ENCODE measurements at places on chromosomes 16 and 17.

DNA sequence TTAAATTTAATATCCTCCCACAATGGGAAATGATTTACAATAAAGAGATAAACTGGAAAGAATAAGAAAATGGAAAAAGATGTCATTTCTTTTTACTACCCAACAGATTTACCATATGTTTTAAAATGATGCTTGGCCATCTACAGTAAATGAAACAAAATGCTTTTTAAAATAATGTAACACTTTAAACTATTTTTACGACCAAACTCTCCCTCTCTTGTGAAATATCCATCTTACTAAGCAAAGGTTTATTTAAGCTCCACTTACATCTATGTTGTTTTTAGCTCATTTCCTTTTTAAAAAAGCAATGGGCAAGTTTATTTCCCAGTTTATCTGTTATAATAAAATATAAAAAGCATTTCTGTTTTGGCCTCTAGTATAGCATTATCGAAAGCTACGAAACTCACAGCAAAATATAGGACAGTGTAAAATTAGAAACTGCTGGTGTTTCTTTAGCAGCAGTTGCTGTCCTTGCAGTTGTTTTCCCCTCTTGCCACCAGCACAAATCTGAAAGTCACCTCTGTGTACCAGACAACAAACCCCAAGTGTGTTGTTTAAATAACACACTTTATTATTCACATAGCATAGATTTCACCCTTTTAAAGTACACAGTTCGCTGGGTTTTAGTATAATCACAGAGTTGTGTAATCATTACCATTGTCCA lies 195.1 kb downstream of the CDRT15L2 start:
- DNase-seq: no peak

- no peak for DNase-seq
Measured at GRCh38 chr17:51046046-51046445, 74.6 kb downstream of the SPAG9 start.

DNA sequence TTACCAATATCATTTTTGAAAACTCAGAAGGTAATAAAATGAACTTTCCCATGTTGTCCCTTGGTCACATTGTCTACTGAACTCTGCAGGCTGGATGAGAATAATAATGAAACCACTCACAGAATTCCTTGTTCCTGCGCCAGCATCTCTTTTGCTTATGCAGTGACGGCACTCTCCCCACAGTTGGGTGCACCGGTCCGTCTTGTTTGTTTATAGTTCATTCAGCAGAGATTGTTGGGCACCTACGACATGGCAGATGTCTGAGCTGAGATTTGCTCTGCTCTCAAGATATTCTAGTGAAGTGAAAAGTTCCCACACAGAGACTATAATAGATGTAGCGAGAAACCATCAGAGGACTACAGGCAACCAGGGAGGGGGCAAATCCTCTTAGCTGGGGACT lies 375.7 kb upstream of the CDH11 start:
- DNase-seq: no peak

GRCh38 chr17:27329146-27329805 lies 35.4 kb downstream of the WSB1 start:
- DNase-seq: no peak

DNA sequence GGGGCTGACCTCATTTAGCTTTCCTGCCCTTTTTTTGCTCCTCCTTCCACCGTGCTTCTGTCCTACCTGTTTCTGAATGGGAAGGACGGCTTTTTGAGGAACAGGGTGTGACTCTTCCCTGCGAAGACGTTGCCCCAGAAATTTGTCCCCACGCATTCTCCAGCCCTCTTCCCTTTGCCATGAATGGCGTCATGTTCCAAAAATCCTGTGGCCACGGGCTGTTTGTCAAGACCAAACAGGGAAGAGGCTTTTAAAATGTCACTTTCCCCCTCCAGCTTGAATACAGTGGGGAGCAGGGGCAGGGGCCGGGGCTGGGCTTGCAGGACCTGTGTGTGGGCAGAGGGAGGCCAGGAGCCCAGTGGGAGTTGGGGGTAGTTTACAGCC lies 13.9 kb downstream of the MPRIP start:
- DNase-seq: no peak

- no peak for DNase-seq
Measured at GRCh38 chr17:7775051-7775450, 57.5 kb downstream of the DNAH2 start.

GRCh38 chr17:55068862-55069811 lies 100.6 kb downstream of the STXBP4 start:
- DNase-seq: no peak

GRCh38 chr16:26505496-26505895 lies 561.2 kb upstream of the C16orf82 start:
- DNase-seq: no peak

GRCh38 chr16:88749358-88749757 lies 35.7 kb downstream of the PIEZO1 start:
- no peak for DNase-seq

DNA sequence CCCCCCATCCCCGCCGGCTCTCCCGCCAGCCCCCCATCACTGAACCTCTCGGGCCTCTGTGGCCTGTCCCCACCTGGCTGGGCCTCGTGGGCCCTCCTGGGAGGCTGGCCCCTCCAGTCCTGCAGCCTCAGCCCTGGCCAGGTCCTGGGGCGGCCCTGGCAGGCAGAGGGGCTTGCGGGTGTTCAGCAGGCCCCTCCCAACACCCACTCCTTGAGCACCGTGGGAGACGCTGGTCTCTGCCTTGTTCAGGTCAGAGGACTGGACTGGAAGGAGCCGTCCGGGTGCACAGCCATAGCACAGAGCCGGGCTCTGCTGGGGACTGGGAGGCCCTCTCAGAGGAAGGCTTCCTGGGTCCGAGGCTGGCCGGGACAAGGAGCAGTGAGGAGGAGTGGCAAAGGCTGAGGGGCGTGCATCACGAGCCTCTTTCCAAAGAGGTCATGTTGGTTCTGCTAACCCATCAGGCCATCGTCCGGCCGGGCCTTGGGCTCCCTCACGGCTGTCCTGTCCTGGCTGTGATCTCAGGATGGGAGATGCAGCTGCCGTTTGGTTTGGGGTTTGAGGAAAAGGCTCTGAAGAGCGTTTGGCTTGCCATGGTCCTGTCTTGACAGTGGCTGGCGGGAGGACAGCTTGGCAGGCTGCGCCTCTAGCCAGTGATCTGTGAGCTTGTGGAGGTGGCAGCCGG lies 6.3 kb upstream of the PABPN1L start:
- no peak for DNase-seq

- peak; percentile 83 for DNase-seq
Measured at GRCh38 chr17:61809816-61810392, 53.4 kb downstream of the BRIP1 start.

DNA sequence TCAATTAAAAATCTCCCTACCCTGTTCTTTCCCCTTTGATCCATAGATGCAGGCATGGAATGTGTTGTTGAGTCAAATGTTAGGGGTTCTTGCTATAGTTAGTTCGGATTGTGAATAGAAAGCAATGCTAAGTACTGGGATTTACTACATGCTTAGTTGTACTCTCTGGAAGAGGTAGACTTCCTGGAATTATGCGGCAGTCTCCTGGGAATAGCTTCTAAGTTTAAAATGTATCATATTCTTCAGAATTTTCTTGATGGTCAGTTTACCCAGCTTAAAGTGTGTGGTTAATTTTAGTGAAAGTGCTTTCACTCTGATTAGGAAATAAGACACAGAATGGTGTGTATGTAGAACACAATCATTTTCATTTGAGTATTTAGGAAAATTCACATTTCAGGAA lies 3.5 kb downstream of the CLTC start:
- DNase-seq: no peak

DNA sequence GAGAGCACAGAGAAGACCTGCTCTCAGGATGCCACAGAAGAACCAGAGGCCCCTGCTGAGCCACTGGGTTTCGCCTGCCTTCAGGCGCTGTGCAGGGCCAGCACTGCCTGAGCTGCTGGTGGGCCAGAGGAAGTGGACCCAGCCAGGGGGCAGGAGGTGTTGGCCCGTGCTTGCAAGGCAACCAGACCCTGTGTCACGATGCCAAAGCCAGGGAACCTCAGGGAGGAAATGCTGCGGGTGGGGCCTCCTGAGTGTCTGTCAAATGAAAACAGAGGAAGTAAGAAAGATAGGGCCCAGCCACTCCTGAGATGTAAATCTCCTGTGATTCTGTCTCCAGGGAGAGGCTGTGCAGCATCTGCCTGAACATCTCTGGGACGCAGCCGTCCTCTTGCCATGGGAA lies 58.1 kb upstream of the ADORA2B start:
- no peak for DNase-seq

DNA sequence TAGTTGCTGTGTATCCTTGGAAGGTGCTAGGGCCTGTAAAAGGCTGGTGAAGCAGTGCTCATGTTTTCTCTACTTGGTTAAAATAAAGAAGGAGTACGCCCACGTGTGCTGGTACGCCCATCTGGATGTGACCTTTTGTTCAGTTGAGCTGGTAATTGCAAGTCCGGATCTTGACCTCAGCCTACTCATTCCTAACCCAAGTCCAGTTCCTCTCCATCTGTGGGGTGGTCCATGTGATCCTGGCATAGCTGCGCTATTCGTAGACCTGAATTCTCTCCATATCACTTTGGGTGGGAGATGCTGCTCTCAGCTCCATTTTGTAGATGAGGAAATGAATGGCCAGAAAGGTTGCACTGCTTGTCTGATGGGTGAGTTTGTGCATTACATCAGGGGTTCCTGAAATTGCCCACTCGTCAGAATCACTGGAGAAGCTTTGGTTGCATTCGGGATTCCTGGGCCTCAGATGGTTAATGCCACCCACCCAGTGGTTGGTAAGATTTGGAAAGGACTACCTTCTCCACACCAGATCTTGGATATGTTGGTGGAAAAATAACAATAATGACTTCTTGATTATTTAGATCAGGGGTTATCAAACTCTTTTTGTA lies 328.8 kb downstream of the CPPED1 start:
- no peak for DNase-seq

- DNase-seq: peak; percentile 80
Measured at GRCh38 chr17:38598536-38598935, 7.2 kb downstream of the SRCIN1 start.

- DNase-seq: no peak
Measured at GRCh38 chr16:89198417-89199240, 1.7 kb downstream of the SLC22A31 start.

- DNase-seq: no peak
Measured at GRCh38 chr16:30771726-30772125, 9.6 kb downstream of the RNF40 start.

GRCh38 chr16:86716649-86717048 lies 138.3 kb downstream of the FOXL1 start:
- no peak for DNase-seq

DNA sequence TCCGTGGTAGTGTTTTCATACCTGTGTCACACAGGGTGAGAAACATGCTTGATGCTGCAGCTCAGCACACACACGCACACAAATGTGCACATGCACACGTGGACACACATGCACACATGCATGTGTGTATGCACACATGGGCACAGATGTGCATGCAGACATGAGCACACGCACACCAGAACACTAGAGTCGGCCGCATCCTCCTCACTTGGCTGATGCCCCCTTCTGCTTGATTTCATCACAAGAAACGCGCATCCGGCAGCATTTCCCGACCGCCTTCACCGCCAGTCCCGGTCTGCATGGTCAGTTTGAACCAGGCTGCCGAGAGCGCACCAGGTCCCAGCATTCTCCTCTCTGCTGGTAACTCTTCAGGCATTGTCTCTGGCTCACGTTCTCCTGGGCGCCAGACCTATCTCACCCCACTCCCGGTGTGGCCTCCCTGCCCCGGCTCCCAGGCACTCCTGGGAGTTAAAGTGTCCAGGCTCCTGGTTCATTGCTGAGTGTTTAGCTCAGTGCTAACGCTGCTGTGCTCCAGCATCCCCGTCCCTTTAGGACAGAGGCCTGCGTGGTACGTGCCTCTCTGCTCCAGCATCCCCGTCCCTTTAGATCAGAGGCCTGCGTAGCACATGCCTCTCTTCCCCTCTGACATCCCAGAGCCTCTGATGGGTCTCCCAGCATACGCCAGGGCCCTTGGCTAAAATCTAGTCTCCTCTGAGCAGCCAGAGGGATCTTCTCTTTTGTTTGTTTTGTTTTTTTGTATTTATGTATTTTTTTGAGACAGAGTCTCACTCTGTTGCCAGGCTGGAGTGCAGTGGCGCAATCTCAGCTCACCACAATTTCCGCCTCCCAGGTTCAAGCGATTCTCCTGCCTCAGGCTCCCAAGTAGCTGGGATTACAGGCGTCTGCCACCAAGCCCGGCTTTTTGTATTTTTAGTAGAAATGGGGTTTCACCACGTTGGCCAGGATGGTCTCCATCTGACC lies 16.0 kb downstream of the BAIAP2 start:
- no peak for DNase-seq

DNA sequence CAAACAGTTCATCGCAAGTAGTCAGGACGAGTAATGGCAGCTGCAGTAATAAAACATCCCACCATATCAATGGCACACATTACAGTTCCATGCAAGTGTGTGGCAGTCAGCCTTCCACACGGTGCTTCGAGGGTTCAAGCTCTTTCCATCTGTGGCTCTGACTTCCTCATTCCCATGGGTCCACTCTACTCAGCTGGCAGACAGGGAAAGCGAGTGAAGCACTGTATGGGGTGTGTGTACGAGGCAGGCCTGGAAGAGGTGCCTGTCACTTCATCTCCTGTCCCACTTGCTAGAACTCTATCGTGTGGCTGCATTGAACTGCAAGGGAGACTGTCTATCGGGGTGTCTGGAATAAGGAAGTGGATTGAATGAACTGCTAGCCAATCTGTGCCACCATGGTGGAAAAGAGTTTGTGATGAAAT lies 160.6 kb downstream of the CPPED1 start:
- no peak for DNase-seq

- no peak for DNase-seq
Measured at GRCh38 chr17:42906772-42907446, 6.3 kb downstream of the G6PC1 start.

DNA sequence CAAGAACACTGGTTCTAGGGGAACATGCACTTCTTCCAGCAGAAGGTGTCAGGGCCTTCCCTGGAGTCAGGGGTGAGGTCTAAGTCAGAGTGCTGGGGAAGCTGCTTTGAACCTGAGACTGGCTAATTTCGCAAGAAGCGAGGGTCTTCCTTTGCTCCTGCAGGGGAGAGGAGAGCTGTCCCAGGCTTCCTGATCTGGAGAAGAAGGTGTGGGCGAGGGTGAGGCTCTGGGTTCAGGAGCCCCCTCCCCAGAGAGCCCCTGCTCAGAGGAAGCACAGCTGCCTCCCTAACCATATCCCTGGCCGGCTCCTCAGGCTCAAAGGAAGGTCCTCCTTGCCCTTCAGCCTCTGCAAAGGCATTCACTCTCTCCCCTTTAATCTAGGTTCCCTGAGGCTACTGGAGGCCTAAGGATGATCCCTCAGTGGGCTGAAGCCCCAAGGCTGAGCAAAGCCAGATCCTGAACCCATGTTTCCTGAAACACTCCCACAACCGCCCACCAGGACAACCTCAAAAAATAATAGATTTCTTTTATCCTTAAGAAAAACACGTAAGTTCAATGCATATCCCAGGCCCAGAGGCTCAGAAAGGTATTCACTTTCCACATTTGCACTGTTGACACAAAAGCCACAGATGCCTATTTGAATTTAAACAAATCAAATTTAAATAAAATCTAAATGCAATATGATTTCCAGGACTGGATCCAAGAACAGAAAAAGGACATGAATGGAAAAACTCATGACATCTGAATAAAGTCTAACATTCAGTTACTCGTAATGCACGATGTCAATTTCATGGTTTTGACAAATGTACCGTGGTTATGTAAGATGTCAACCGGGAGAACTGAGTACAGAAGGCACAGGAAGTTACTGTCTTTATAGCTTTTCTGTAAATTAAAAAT lies 71.5 kb upstream of the RCVRN start:
- DNase-seq: no peak
